CD4-positive, alpha-beta memory T cell (primary cell): ENCODE measurements at places on chromosomes 2 and 18. TPM values are rescaled to one million over a fixed set of nuclear protein-coding genes. Genes with fewer than 3 reads are reported as not detected.

The SLC40A1 gene
- 27.4 TPM for total RNA-seq

The PLCD4 gene
- total RNA-seq = 0.26 TPM

The CARF gene
- 24.4 TPM for total RNA-seq

The GREB1L gene
- not detected for total RNA-seq

The C2orf78 gene
- not detected for total RNA-seq

The KLHL41 gene
- 0.25 TPM for total RNA-seq

The GCG gene
- total RNA-seq = not detected

The FER1L5 gene
- not detected for total RNA-seq

The DYNC1I2 gene
- total RNA-seq = 50.2 TPM

The GKN2 gene
- total RNA-seq = not detected

The UGT1A8 gene
- not detected for total RNA-seq

The TMEM169 gene
- 5.1 TPM for total RNA-seq

The ALMS1 gene
- total RNA-seq = 42.9 TPM

The KLHL30 gene
- not detected for total RNA-seq

The HS1BP3 gene
- total RNA-seq = 20.1 TPM

The AMER3 gene
- total RNA-seq = not detected

The ANO7 gene
- 0.53 TPM for total RNA-seq

The C2orf80 gene
- total RNA-seq = not detected

The G6PC2 gene
- not detected for total RNA-seq

The MEP1B gene
- not detected for total RNA-seq

The CDCA7 gene
- total RNA-seq = 2.0 TPM

The SIX3 gene
- not detected for total RNA-seq

The COX5B gene
- total RNA-seq = 120 TPM
